ENCODE measurements at places on chromosomes 16 and 17.

DNA sequence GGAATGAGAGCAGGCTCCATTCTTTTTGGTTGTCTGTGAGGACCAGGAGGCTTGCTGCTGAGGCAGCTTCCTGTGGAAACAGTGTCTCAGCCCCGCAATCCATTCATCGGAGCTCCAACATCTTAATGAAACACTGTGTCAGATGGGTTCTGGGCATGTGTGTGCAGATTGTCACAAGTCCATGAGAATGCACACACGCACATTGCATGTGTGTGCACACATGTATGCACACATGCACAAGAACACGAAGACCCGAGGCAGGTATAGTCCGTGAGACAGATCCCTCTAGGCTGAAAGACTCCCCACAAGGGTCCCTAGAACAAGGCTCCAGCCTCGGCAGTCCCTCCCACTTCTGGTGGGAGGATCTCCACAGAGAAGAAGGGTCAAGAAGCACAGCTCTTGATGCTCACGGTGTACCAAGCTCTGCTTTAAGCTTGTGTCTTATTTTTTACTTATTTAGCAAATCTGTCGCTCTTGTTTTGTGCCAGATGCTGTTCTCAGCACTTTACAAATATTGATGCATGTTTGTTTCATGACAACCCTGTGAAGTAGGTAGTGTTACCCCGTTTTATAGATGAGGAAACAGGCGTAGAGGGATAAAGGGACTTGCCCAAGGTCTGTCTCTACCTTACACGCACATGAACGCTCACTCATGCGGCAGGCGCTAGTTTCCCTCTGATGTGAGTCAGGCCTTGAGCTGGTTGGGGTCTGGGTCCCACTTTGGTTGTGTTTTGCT, 213.1 kb downstream of the SEC14L1 start:
- no peak for DNase-seq

GRCh38 chr16:50683689-50684374, 2.7 kb upstream of the SNX20 start:
- peak; percentile 61 for DNase-seq

GRCh38 chr17:49910858-49911204, 58.2 kb upstream of the DLX4 start:
- no peak for DNase-seq

DNA sequence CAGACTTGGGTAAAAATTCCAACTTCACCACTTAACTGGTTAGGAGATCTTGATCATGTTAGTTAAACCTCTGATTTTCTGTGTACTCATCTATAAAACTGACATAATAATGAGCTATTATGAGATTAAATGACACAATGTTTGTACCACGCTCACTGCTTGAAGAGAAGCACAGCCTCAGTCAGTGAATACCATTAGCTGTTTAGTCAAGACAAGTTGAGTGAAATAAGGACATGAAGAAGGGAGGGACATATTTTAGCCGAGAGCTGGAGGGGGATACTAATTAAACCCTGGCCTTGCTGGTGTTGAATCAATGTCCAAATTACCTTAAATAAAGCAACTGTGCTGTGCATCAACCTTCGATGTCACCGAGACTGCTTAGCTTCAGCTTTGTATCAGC, 105.1 kb upstream of the TOX3 start:
- DNase-seq: no peak

DNA sequence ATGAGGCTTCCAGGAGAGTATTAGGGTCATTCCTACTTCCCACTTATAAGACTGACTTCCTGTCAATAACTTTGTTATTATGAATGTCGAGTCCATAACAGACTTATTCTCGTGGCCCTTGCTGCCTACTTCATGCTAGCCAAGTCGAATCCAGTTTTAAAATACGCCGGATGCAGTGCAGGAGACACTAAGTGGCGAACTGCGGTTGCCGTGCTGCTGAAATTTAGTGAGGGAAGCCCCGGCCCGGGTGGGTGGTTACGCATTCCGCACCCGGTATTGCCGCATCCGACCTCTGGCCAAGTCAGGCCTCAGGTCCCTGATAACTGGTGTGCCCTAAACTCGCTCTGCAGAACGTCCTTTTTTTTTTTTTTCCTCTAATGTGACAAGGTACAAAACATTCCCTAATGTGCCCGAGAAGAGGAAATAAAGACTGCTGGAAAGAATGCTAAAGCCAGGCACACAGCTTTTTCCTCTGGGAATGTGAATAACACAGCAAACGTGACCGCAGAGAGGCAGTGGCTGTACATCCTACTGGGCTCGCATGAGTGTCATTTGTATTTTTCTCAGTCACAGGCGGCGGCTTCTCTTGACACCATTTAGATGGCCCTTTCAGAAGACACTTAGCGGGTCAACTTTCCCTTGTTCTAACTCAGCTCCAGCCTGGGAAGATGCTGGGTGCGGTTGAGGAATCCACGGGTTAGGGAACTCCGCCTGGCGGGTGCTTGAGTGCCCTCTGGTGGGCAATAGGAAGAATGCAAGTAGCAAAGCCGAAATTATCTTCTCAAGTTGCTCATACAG, 7.1 kb upstream of the AKTIP start:
- peak; percentile 66 for DNase-seq

DNA sequence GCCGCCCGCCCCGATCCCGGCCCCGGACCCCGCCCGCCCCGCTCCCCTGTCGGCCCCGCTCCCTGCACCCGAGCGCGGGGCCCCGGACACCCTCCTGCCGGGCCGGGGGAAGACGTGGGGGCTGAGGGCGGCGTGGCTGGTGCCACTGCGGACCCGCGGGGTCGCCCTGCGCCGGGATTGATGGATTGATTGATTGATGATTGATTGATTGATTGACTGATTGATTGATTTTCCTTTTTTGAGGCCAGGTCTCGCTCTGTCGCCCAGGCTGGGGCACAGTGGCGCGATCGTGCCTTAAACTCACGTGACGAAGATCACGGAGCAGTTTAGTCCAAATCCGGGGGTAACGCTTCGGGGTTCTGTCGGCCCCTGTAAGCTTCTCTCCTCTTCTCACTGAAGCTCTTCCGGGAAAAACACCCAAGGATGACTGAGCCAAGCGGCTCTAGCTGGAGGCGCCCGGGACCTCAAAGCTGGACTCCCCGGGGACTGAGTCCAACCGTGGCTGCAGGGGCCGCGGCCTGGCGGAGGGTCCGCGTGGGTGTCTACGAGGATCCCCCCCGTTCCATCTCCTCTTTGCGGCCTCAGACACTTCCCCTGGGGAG, 40.2 kb upstream of the BHLHA9 start:
- no peak for DNase-seq

GRCh38 chr16:1043881-1044451, 28.6 kb upstream of the SSTR5 start:
- DNase-seq: no peak

- no peak for DNase-seq
Measured at GRCh38 chr16:17357307-17358062, 113.3 kb downstream of the XYLT1 start.

DNA sequence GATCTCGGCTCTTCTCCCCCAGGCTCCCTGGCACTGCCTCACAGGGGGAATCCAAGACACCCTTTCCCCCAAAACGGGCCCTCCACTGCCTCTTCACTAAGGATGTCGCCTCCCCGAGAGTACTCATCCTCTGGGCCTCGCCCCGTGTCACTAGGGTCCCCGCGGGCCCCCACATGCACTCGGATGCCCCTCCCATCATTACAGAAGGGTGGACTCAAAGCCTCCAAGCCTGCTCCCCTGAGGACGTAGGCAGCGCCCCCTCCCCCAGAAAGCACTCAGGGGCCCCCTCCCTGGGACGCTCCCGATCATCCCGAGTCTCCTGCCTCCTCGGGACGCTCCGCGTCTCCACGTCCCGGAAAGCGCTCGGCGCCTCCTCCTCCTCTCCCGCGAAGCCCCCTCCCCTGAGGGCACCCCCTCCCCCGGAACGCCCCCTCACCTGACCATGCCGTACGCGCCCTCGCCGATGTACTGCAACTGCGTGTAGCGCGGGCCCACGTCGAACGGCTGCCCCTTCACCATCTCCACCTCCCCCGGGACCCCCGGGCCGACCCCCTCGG, 338 bp downstream of the MAPK3 start:
- DNase-seq: peak; percentile 30

DNA sequence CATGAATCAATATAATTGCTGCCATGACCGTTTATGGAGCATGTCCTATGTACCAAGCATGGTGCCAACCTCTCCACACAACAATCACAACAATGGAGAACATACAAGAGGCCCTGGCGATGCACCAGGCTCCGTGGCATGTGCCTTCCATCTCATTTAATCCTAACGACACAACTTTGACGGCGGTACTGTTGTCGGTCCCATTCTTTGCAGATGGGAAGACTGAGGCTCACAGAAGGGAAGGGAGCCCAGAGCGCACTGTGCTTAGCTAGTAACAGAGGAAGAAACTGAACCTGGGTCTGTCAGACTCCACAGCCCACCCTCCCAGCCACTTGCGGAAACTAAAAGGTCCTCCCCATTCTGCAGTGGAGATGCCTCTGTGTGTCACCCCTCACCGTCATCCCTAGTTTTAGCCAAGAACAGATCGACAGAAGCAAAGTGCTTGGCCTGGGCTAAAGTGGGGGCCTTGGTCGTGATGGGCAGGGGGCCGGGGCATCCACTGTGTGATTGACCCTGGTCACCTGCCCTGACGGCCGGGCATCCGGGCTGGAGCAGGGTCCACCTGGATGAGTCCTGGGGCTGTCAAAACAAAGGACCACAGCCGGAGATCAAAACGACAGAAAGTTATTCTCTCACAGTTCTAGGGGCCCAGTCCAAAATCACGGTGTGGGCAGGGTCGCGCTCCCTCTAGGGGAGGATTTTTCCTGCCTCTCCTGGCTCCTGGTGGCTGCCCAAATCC, 183.9 kb downstream of the C16orf95 start:
- no peak for DNase-seq

GRCh38 chr16:1580256-1580655, 31.6 kb downstream of the IFT140 start:
- no peak for DNase-seq

GRCh38 chr17:68961214-68961882, 6.2 kb upstream of the ABCA8 start:
- DNase-seq: no peak

DNA sequence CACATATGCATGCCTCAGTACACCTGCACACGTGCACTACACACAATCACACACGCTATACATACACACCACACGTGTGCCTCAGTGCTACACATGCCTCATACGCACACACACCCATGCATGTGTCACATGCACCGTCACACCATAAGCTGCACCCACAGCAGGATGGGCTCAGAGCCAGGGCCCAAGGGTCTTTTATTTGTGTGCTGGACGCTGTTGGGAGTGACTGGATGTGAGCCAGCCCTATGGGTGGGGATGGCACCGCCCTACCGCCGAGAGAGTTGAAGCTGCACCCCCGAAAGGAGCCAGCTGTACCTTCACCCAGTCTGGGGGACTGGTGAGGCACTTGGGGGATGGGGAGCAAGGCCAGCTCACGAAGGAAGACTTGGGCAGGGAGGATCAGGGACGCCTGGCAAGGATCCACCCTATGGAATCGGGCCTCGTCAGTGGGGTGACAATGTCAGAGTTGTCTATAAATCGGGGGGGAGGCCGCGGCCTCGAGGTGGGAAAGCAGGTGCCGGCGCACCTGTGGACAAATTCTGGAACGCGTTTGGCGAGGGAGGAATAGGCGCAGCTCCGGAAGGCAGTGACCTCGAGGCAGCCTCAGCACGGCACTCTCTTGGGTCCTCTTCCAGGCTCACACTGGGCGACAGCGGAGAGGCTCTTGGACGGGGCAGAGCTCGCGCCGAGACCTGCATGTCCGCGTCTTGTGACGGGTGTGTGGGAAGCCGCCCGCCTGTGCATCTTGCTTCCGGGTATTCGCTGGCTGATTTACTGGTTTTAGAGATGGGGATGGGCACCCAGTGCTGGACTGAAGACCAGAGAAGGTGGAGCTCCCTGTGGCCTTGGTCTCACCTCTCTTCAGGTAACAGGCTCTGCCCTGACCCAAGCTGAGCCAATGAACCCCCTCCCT, 7.3 kb downstream of the RGS11 start:
- DNase-seq: no peak

DNA sequence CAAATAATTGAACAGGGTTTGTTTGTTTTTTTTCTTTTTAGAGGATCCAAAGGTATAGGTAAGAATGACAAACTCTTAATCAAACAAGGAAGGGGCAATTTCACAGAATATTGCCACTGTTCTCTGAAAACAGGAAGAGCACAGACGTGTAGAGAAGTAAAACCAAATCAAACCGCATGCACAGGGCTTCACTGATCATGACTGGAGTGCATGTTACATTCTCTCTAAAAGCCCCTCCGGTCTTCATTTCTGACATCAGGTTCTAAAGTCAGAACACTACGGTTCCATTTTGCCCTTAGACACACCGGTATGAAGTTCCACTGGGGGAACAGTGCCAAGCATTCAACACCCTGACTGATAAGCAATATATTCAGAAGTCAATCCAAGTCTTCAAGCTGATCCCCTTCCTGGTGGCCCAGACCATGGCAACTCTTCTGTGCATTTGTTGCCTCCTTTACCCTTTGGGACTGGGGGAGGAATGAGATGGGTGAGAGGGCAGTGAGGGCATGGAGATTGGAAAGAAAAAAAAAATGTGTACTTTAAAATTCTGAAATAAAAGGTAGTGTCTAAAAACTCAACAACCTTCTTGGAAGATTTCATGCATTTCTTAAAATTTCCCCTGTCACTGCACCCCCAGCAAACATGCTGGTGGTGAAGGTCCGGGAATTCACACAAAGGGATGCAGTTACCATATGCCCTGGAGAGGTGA, 1.4 kb downstream of the MMD start:
- DNase-seq: peak; percentile 38

DNA sequence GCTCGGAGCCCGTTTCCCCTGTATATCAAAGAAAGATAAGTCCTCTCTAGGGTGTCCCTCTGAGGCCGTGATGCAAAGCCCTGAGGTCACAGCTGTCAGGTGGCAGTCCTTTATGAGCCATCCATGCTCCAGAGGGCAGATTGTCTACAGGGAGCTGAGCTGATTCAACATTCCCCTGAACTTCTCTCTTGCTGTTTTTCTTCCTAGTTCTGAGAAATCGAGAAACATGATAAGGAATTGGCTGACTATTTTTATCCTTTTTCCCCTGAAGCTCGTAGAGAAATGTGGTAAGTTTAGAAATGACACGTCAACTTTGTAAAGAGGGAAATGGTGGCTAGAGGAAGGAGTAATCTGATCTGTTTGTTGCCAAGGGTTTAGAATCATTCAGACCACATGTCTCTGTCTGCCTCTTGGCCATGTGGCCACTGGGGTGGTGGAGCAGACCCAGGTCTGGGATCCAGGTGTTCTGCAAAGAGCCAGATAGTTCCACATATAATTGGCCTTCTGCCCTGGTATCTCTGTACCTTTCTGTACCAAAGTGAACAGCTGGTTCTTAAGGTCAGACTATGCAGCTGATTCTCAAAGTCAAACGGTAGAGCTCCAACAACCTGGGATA, 3.5 kb downstream of the CTNS start:
- no peak for DNase-seq

Measured in CD4-positive, alpha-beta T cell treated with Interleukin-17A for 4 hours (primary cell).